Liver (tissue), 10 donors: ENCODE measurements at places on chromosomes 7 and 10. TPM values are rescaled to one million over a fixed set of nuclear protein-coding genes. Genes with fewer than 3 reads are reported as not detected.

Gene SORCS3
- total RNA-seq, result not detected

GRCh38 chr10:44926751-44927351, 15.7 kb downstream of the TMEM72 start:
- H3K4me1 ChIP-seq, result peaks cover 3% of the 10 kb centered on the region
- no peak overlapping the region for H3K27ac ChIP-seq
- no peaks in the 10 kb centered on the region for H3K27me3 ChIP-seq
- DNase-seq, result peak; percentile 14

GRCh38 chr7:156993925-156994235, 16.6 kb downstream of the MNX1 start:
- no peak overlapping the region for H3K4me3 ChIP-seq
- H3K4me1 ChIP-seq, result no peaks in the 10 kb centered on the region
- DNase-seq, result peak; percentile 16

GRCh38 chr10:89118091-89118490, 89.0 kb downstream of the CH25H start:
- no peaks in the 10 kb centered on the region for H3K36me3 ChIP-seq
- no peak overlapping the region for H3K4me3 ChIP-seq
- H3K4me1 ChIP-seq, result no peaks in the 10 kb centered on the region
- no peak overlapping the region for H3K27ac ChIP-seq
- no peak for DNase-seq

- H3K36me3 ChIP-seq, result no peaks in the 10 kb centered on the region
- no peaks in the 10 kb centered on the region for H3K27me3 ChIP-seq
- H3K4me1 ChIP-seq, result no peaks in the 10 kb centered on the region
- H3K4me3 ChIP-seq, result no peak overlapping the region
- no peak for DNase-seq
- H3K27ac ChIP-seq, result no peak overlapping the region
These were observed 151.1 kb downstream of the CXCL12 start for GRCh38 chr10:44233561-44234482.

Gene GSTK1
- 98.9 TPM for total RNA-seq

DNA sequence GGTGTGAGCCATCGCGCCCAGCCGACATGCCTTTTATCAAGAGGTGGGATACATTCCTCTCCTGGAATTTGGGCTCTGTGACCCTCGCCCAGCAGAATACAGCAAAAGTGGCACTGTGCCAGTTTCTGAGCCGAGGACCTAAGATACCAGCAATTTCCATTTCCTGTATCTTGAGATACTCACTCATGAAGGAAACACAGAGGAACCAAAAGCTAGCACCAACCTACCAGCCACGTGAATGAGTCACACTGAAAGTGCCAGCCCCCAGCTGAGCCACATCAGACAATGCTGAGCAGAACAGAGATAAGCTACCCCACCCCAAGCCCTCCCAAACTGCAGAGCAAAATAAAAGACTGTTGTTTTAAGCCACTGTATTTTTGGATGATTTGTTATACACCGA, 56.3 kb downstream of the CACUL1 start:
- no peak for DNase-seq
- H3K27me3 ChIP-seq, result no peaks in the 10 kb centered on the region
- no peak overlapping the region for H3K4me3 ChIP-seq
- no peak overlapping the region for H3K27ac ChIP-seq
